ENCODE measurements at places on chromosomes 6 and 20. TPM values are rescaled to one million over a fixed set of nuclear protein-coding genes. Genes with fewer than 3 reads are reported as not detected.

Gene CAGE1
- total RNA-seq = 0.19 TPM

Gene TFAP2C
- 92.9 TPM for total RNA-seq

Gene PAX1
- total RNA-seq = not detected

Gene DSN1
- 7.6 TPM for total RNA-seq

Gene CCM2L
- total RNA-seq = not detected

Gene MOG
- total RNA-seq = not detected
